ENCODE measurements at places on chromosomes 16 and 17.

- DNase-seq: no peak
Observed at GRCh38 chr16:13307851-13308250, 406.5 kb downstream of the SHISA9 start.

DNA sequence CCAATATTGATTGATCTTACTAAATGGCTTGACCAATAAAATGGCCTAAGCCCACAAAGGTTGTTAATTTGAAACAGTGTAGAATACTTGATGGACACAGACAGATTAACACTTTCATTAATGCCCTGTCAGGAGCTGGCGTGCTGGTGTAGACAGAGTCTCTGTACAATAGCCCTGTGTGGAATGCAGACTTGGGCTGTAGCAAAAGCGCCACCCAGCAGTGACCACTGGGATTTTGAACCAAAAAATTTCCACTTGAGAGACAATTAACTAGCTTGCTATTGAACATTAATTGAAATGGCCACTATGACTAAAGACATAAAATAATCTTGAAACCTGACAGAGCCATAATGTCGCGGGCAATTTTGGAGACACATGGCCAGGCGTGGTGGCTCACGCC is 19.7 kb upstream of the GUCY2D start:
- DNase-seq: no peak

DNA sequence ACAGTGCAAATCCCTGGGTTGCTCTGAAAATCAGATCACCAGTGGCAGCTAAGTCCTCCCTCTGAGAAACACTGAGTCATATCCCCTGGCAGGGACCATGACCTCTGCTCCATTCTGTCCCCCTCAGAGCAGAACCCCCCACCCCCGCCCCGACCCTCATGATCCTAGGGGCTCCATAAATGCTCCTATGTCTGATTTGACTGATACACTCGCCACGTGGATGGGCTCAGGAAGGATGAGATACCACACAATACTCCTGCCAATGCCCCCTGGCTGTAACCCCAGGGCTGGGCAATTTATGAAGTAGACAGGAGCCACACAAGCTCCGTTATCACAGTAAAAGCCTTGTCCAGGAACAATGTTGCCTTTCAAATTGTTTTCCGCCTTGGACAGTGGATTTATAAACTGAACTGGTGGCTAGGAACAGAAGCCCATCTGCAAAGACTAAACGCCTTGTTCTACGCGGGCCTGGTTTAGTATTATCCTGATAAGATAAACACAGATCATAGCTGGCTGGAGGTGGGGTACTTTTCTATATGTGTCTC is 394.8 kb downstream of the SLC39A11 start:
- no peak for DNase-seq

- DNase-seq: no peak
Observed at GRCh38 chr16:68346892-68347480, 36.2 kb downstream of the PRMT7 start.

GRCh38 chr17:44911133-44912001 is 3.9 kb downstream of the GFAP start:
- DNase-seq: peak; percentile 71
